ENCODE measurements at places on chromosomes 1 and 21. TPM values are rescaled to one million over a fixed set of nuclear protein-coding genes. Genes with fewer than 3 reads are reported as not detected.
A peak's percentile ranks its signal among the peaks of the same experiment; 100 is the strongest.

- DNase-seq, result no peak
Observed at GRCh38 chr1:113858418-113858817, 13.1 kb downstream of the PTPN22 start.

DNA sequence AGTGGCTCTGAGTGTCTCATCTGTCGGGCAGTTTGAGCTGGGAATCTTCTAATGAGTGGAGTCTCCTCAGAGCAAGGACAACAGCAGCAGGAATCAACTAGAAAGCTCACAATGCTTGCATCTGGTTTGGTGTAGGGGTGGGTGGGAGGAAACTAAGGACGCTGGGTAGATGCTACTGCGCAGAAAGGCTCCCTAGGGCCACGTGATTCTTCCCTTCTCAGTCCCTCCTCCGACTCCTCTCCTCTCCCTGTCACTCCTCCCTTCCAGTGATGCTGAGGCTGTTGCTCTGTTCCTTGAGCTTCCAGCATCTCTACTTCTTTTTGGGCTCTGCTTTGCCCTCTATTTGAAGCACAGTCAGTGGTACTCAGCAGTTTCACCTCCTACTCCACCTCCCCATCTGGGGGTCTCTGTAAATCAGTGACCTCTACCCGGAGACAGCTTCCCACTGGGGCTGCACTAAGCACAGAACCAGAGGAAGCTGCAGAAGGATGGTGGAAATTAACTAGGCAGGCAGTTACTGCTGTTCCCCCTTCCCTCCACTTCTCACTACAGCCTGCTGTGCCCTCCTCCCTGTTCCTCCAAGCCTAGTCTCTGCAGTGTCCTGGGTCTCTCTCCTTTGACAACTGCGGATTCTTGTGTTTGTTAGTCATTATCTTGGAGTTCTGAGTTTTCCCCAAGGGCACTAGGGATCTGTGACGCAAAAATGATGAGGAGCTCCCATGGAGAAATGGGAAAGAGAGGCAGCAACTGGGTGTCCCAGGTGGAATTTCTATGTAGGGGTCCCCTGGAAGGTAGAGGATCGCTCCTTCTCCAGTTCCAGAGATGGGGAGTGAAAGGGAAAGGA lies 5.8 kb downstream of the LINGO4 start:
- DNase-seq, result no peak

- DNase-seq, result no peak
Observed at GRCh38 chr1:245829826-245830225, 675.0 kb downstream of the KIF26B start.

DNA sequence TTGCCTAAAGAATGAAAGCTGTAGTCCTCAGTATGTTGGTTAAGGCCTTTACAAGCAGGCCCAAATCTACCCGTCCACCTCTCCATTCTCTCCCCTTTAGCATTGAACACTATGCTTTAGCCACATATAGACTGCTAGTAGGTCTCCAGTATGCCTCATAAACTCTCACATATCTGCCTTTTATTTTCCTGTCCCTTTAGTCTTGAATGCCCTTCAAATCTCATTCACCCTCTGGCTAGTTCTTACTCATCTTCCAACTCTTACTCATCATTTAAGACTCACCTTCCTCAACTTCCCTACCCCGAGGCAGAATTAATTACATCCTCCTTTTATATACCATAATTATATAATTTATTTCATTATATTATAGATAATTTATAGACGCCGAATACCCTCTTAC lies 78.7 kb upstream of the TSPAN2 start:
- no peak for DNase-seq

DNA sequence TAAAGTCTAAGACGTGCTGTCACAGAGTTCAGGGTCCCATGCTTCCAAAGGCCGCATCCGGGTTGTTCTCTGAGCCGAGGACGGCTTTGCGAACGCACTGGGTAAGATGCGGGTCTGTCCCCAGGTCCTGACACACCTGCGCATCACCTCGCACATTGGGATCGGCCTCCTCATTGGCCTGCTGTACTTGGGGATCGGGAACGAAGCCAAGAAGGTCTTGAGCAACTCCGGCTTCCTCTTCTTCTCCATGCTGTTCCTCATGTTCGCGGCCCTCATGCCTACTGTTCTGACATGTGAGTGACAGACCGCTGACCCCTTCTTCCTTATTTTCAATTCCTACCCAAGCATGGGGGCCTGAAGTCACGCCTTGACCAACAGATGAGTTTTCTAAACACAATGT lies 25.3 kb downstream of the TFF3 start:
- DNase-seq, result no peak

DNA sequence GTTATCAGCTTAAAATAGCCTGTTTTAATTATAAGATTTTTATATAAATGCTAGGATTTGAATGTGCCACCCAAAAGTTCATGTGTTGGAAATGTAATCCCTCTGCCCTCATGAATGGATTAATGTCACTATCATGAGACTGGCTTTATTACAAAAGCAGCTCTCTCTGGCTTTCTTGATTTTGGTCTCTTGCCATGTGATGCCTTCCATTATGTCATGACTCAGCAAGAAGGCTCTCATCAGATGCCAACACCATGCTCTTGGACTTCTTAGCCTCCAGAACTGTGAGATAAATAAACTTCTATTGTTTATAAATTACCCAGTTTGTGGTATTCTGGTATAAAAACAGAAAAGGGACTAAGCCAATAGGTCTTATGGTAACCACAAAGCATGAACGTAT lies 6.9 kb upstream of the PRSS38 start:
- DNase-seq, result no peak

GRCh38 chr21:42235593-42235992 lies 16.7 kb downstream of the ABCG1 start:
- DNase-seq, result no peak

DNA sequence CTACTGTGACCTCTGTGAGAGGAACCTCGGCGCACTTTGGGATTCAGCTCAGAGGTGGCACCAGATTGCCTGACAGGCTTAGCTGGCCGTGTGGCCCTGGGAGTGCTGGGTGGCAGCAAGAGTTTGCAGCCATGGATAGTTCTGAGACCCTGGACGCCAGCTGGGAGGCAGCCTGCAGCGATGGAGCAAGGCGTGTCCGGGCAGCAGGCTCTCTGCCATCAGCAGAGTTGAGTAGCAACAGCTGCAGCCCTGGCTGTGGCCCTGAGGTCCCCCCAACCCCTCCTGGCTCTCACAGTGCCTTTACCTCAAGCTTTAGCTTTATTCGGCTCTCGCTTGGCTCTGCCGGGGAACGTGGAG lies 67.5 kb downstream of the DISC1 start:
- DNase-seq, result no peak

- no peak for DNase-seq
Observed at GRCh38 chr1:231420299-231420958, 1.7 kb downstream of the EGLN1 start.

GRCh38 chr1:220269036-220269435 lies 3.2 kb downstream of the RAB3GAP2 start:
- no peak for DNase-seq

DNA sequence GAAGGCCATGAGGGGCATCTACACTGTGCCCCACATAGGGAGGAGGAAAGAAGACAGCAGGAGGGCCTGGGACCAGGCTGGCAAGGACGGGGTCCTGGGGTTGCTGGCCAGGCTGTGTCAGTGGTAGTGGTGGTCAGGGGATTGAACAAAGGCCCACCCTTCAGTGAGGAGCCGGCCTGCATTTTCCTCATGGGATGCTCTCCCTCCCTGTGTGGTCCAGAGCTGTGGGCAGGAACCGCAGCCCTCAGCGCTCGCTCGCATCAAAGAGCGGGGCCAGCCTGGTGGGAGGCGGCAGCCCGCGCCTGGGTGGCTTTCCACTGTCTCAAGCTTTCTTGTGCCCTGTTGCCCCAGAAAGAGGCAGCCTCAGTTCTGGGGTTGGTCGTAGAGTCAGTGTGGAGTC lies 24.8 kb downstream of the LHX4 start:
- DNase-seq, result no peak

GRCh38 chr1:154456631-154457030 lies 45.4 kb upstream of the TDRD10 start:
- DNase-seq, result no peak

DNA sequence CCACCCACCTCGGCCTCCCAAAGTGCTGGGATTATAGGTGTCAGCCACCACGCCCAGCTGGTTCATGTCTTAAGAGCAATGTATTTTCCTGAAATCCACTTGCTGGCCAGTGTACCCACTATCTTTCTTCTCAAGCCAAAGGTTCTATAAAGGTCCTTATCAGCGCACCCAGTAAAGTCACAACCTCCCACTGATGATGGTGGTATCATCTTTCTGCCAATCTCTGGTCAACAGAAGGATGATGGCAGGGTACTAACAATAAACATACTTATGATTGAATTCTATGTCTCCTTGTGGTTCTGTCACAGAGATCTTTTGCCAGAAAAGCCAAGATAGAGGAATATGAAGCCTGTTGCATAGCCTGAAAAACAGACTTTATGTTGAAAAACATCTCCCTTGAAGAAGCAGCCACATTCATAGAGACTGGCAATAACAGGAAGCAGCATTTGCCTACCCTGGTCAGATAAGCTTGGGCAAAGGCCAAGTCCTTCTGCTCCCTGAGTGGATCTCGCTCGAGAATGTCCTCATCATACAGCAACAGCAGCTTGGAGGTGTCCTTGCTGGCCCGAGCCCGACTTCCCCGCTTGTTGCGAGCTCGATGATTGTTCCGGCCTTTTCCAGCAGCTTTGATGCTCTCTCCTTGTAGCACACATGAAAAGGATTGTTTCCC lies 73.0 kb downstream of the DAP3 start:
- no peak for DNase-seq

GRCh38 chr1:21318714-21319159 lies 28.5 kb upstream of the ECE1 start:
- DNase-seq, result no peak

- no peak for DNase-seq
Observed at GRCh38 chr1:12631571-12631970, 12.3 kb upstream of the AADACL4 start.

- DNase-seq, result no peak
Observed at GRCh38 chr1:172325531-172325930, 95.0 kb upstream of the C1orf105 start.

DNA sequence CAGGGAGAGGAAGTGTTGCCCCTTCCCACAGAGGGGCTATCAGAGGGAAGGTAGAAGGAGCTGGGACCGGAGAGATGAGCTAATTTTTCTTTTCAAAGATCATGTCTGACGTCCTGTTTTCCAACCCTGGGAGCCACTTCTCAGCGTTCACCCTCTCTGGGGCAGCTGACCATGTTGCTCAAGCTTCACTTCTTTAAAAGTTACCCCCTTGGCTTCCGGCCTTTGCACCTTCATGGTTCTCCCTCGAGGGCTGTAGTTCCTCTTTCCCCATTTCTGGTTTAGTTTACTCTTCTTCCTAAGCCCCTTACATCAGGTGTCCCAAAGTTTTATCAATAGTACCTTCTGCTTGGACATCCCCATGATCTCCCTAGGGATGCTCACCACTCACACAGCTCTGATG lies 23.8 kb upstream of the CSF1 start:
- no peak for DNase-seq

- DNase-seq, result peak; percentile 69
Observed at GRCh38 chr1:39852214-39852791, 31.0 kb downstream of the TRIT1 start.

DNA sequence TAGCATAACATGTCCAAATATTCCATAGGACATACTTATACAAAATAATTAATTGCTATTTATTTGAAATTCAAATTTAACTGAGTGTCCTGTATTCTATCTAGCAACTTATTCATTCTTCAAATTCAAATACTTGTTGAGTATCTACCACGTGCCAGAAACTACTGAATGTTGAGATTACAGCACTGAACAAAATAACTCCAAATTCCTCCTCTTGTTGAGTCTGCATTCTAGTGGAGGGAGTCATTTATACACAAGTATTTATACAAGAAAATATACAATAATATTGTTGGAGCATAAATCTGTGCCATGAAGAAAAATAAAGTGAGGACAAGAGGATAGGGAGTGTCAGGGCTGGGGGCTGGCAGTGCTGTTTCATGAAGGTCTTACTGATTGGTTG lies 43.7 kb upstream of the CDC42BPA start:
- DNase-seq, result no peak

GRCh38 chr1:44112486-44112885 lies 6.1 kb upstream of the KLF17 start:
- DNase-seq, result no peak

GRCh38 chr21:26967062-26967913 lies at the start of gene ADAMTS5:
Gene ADAMTS5 (minus strand): TSS chr21:26967088. CDS start chr21:26966391, 697 bp downstream.
- no peak for DNase-seq

DNA sequence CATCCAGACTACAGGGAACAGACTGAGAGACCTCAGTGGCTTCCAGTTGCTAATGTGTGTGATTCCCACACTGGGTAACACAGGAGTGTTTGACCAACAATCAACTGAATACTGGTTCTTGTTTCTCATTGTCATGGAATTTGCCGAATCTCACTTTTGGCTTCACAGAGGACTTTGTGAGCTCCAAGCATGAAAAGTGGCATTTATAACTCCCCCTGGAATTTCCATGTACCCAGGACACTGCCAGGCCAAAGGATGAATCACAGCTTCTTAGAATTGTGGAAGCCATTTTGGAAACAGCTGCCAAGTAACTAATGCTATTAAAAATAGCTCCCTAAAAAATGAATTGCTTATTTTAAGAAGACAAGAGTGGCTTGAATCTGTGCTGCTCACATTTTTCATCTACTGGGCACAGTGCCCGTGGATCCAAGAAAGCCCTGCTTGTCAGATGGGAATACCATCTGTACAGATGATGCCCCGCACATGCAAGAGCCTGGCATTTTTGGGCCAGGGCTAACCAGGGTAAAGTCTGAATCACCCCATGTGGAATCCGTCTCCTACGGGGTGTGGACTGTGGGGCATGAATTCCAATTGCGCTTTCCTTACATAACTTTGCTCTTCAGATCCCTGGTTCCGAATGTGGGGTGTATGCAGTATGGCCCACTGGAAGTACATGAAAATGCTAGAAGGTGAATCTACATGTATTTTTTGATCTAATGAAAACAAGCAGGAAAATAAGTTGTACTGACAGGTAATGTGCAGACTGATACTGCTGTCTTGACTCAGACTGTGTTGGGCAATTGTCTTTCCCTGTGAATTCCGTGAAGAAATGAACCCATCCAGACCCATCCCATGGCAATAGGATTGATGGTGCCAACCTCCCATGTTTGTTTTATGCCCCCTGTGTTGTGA lies 487.3 kb downstream of the SIPA1L2 start:
- no peak for DNase-seq

- DNase-seq, result no peak
Observed at GRCh38 chr1:59076612-59077011, 220.3 kb upstream of the FGGY start.

Gene VPS72
- polyA plus RNA-seq, result 33.7 TPM

Gene AGT
- 2,071 TPM for polyA plus RNA-seq

Gene PTTG1IP
- polyA plus RNA-seq, result 700 TPM

Gene SPRR2B
- polyA plus RNA-seq, result not detected

Gene VANGL1
- 5.3 TPM for polyA plus RNA-seq

Gene RCAN1
- polyA plus RNA-seq, result 9.4 TPM

Gene GJA9
- polyA plus RNA-seq, result 0.08 TPM

Gene TFF1
- polyA plus RNA-seq, result 19.4 TPM

Gene FTCD
- 75.7 TPM for polyA plus RNA-seq

Gene SPATA21
- polyA plus RNA-seq, result 1.4 TPM

Gene MYBPHL
- 6.1 TPM for polyA plus RNA-seq

Gene OR10J1
- polyA plus RNA-seq, result not detected
